Amniotic stem cell (primary cell): ENCODE measurements at places on chromosomes 5 and 9.

GRCh38 chr9:116774421-116775180, 87.5 kb downstream of the TRIM32 start:
- DNase-seq: no peak

DNA sequence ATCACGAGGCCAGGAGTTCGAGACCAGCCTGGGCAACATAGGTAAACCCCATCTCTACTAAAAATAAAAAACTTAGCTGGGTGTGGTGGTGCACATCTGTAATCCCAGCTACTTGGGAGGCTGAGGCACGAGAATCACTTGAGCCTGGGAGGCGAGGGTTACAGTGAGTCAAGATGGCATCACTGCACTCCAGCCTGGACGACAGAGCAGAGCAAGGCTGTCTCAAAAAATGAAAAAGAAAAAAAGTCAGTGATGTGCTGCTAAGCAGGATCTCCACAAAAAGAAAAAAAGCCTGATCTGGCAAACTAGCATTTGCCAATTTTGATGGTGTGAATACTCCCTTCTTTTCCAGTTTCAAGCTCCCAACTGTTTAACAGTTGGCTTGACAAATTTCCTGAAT, 21.9 kb downstream of the F2R start:
- DNase-seq: no peak

DNA sequence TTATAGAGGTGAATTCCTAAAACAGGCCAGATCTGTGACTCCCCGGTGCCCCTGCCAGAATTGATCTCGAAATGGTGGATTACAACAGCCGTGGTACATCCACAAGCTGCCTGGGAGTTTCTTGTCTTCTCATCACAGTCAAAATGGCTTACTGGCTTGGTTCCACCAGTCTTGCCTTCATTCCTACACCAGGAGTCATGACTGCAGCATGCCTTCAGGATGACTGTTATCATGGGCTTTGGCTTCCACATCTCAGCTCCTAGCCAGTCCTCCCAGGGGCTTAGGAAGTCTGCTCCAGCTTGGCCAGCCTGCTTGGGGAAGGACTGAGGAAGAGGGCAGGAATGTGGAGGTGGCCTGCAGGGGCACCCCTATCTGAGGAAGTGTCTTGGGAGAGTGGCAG, 132.9 kb upstream of the NR3C1 start:
- DNase-seq: peak; percentile 92

GRCh38 chr5:17151686-17152085, 65.7 kb upstream of the BASP1 start:
- DNase-seq: no peak

GRCh38 chr9:88501086-88501485, 33.9 kb upstream of the NXNL2 start:
- DNase-seq: no peak

GRCh38 chr9:121498150-121498486, 1.5 kb downstream of the GGTA1 start:
- DNase-seq: peak; percentile 57

DNA sequence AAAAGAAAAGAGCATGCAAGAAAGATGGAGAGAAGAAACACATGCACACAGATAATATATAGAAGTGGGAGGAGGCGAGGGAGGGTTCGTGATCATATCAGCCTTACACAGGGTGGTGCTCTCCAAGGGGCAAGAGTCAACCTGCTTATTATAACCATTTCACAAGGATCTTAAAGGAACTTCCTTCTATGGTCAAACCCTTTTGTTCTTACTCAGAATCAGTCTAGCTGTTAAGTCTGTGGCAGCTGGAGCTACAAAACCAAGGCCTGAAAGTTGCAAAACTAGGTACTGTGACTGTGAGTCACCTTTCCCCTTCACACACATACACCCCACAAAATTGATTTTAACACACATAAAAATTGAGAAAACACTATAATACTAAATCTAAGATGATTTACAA, 18.5 kb upstream of the ERMP1 start:
- no peak for DNase-seq

DNA sequence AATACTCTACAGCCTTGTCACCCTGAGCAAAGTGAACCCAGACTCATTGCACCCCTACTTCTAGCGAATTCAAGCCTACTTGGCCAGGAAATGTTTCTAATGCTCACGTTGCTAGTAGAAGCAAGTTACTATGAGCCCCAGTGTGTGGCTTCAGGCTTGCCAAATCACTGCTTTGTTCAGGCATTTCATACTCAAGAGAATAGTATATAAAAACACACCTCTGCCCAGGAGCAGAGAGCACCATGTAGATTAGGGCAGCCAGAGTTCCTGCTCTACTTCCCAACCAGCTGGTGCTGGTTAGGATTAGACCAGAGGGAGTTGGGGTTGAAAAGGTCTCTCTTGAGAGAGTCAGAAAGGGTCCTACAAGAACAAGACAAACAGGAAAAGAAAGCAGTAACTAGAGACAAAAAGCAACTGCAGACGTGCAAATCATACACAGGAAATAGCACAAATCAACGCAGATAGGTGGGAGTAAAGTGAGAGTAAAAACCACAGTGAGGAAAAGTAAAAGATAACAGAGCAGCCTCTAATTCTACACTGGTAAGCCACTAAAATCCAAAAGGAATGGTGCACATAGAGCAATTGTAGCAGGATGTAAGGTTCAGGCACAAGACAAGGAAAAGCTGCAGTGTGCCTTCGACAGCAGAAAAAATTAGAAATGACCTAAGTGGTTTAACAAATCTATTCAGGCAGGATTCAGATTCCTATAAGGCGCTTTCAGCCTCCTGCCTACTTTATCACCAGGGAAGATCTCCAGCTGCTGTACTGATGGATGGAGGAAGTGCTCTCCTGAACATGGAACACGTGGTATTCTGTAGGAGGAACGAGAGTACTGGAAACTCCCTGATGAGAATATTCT, 49.6 kb upstream of the KIF2A start:
- DNase-seq: no peak

- DNase-seq: no peak
Observed at GRCh38 chr5:38581597-38581996, 25.2 kb upstream of the LIFR start.

DNA sequence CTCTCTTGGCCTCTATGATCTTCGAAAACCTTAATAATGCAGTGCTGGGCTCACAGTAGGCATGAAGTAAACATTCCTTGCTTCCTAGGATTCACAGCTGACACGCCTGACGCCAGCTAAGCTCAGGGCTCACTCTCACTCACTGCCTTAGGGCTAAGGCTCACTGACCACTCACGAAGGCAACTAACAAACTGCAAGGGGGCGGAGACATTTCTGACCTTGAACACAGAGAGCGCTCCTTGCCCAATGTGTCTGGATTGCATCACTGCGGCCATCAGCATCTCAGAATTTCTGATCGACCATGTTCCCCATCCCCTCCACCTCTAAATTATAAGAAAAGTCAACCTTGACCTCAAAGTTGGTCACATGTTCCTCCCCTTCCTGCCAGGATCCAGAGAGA, 372.6 kb downstream of the EBF1 start:
- DNase-seq: no peak

DNA sequence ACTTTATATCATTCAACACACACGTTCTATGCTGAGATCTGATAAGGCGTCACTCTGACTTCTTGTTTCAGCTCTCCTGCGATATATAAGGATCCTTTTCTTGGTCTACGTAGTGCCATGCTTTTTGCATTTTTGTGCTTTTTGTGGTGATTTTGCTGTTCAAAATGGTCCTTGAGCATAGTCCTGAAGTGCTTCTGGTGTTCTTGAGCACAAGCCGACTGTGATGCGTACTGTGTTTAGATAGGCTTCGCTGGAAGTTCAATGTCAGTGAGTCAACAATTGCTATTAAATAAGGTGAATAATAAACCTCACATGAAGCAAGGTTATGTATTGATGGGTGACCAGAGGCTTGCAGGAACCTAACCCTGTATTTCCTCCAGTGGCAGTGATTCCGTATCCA, 46.8 kb downstream of the ACO1 start:
- no peak for DNase-seq

- no peak for DNase-seq
Observed at GRCh38 chr5:89536020-89536419, 653.0 kb upstream of the MEF2C start.

DNA sequence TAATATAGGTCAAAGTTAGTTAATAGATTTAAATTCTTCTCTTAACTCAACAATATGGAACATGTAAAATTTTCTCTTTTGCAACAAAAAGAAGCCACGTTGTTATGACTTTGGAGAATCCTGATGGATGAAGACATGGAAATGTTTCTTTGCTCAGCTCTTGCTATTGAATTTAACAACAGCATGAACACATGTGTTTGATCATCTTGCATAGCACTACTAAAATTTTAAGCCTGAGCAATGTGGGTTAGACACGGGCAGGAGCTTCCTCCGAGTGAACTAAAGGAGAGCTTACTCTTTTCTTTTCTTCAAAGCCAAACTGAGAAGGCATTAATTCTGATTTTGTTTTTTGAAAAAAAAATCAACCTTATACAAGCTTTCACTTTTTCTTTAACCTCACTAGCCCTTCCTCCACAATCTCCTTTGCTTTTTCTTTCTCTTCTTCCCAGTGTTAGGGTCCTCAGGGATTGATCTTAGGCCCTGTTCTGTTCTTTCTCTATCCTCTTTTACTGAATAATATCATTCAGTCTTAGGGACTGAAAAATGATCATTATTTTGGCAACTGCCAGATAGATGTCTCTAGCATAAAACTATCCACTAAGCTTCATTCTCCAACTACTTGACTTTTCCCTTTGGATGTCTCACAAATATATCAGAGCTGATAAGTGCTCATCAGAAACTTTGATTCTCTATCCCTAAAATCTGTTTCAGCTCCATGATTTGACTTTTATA, 36.9 kb downstream of the ADAMTS19 start:
- DNase-seq: no peak

- no peak for DNase-seq
Observed at GRCh38 chr5:174323878-174324281, 278.4 kb downstream of the NSG2 start.

DNA sequence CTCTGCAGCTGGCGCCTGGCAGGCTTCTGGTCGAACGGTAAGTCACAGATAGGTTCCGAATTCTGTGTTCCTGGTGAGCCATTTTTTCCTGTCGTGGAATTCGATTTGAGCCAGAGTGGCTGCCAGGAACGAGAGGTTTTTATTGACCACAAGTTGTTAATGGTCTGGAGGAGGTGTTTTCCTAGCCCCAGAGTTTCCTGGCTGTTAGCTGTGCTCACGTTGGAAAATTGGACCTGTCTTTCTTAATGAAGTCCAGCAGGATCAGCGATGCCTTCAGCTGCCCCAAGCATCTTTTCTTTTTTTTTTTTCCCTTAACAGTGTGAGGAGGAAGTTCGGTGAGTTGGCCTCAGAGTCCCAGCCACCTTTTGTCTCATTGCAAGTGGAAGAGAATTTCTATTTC, 62.9 kb downstream of the COL5A1 start:
- DNase-seq: no peak

DNA sequence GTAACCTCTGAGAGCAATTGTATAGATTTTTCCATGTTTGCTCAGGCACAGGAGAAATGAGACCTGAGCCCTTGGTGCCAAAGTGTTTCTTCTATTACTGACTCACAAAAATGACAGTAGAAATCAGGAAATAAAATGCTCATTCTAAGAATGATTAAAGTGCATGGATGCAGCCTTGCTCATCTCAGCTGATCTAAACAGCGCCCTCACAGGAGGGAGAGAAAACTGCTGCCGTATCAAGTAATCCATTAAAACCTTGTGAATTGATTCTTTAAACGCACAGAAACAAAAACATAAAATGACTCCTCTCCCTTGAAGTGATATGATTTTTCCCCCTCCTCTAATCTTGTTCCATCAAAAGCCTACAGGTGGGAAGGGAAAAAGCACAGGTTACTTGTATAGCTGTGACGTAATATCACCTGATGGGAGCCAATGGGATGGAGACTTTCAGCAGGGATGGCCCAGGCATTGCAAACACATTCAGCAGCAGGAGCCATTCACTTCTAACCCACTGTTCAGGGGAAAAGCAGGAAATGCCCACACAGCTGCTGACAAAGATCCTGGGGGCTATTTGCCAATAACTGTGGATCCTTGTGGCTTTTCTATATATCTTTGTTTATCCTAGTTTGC, 76.7 kb downstream of the PLCXD3 start:
- DNase-seq: no peak

- no peak for DNase-seq
Observed at GRCh38 chr5:103821361-103821760, 258.8 kb upstream of the NUDT12 start.

DNA sequence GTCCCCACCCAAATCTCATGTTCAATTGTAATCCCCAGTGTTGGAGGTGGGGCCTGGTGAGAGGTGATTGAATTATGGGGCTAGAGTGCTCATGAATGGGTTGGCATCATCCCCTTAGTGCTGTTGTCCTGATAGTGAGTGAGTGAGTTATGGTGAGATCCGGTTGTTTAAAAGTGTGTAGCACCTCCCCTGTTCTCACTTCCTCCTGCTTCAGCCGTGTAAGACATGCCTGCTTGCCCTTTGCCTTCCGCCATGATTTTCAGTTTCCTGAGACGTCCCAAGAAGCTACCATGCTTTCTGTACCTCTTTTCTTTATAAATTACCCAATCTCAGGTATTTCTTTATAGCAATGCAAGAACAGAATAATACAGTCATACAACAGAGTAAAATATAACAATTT, 742 bp upstream of the LECT2 start:
- DNase-seq: no peak

- no peak for DNase-seq
Observed at GRCh38 chr9:131474711-131475110, 28.0 kb upstream of the POMT1 start.

DNA sequence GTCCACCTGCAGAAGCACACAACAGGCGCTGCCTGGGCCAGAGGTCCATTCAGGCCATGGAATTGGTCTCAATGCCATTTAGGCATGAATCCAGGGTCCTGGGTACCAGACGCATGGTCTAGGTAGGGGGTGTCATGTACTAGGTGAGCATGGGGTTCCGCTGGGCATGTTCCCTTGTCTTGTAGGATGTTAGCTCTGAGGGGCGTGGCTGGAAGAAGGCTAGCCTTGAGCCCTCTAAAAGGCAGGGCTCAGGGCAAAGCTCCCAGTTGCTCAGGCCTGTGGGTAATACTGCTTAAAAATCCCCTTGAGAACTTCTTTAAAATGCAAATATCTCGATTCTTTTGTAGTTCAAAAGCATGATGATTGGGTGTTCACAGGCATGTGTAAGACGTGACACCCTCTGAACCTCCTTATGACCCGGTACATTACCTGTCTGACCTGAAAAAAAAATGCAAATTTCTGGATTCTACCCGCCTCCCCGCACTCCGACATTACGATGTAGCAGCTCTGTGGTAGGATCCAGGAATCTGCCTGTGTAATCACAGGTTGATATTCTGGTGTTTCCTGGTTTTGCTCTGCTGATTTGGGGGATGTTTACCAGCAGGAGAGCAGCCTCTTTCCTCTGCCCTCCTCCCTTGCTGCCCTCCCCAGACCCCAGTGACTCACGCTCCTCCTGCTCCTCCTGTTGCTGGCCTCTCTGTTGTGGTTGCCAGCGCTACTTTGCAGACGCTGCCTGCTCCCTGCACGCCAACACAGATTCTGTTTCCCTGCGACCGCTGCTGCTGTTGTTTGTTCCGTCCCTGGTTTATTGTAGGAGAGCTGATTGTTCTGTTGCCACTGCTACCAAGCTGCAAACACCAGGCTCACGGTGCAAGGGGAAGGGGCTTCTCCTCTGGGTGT, 5.7 kb downstream of the TMC1 start:
- DNase-seq: peak; percentile 76
